ENCODE measurements at places on chromosomes 2 and 18. TPM values are rescaled to one million over a fixed set of nuclear protein-coding genes. Genes with fewer than 3 reads are reported as not detected.

GRCh38 chr2:15734674-15735483 is 143.2 kb downstream of the DDX1 start:
- DNase-seq, result no peak

DNA sequence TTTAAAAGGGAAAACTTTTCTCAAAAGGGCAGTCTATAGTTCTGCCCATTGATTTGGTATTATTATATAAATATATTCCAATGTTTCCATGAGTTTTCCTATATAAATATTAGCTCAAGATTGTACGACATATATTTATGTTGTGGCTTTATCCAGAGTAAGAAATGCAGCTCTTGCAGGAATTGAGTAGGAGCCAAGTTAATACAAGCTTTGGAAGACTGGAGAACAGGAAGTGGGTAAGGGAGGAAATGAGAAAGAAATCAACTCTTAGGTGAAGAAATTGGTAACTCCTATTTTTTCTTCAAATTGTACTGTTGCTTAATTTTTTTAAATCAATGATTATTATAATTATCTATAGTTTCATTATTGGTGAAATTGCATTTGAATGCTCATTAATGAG is 105.4 kb upstream of the FAM117B start:
- DNase-seq, result peak; percentile 26

The UGT1A3 gene
- not detected for polyA plus RNA-seq

DNA sequence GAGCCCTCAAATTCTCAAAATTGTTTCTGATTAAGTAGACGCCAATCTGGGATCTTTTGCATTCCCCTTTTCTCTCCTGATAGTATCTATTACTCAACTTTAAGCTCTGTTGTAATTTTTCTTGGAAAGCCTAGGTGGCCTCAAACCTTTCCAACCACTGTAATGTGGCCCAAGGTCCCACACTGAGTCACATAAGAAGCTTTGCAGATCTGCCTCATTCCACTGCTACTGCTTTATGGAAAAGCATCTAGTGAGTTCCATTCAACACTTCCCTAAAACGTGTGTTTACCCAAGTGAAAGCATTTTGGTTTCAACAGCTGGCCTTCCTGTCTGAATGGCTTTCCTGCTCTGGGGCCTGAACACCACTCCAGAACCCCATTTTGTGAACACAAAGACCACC is 493.6 kb upstream of the SPHKAP start:
- DNase-seq, result peak; percentile 87

- no peak for DNase-seq
Measured at GRCh38 chr2:157107460-157107859, 150.0 kb upstream of the GALNT5 start.

The GATA6 gene
- 1.5 TPM for polyA plus RNA-seq

GRCh38 chr2:232229911-232230310 is 148.6 kb upstream of the ALPP start:
- DNase-seq, result no peak

The GRP gene
- not detected for polyA plus RNA-seq

The FBXO48 gene
- polyA plus RNA-seq, result 2.0 TPM

GRCh38 chr2:238140721-238141540 is 2.5 kb downstream of the KLHL30 start:
- DNase-seq, result no peak

DNA sequence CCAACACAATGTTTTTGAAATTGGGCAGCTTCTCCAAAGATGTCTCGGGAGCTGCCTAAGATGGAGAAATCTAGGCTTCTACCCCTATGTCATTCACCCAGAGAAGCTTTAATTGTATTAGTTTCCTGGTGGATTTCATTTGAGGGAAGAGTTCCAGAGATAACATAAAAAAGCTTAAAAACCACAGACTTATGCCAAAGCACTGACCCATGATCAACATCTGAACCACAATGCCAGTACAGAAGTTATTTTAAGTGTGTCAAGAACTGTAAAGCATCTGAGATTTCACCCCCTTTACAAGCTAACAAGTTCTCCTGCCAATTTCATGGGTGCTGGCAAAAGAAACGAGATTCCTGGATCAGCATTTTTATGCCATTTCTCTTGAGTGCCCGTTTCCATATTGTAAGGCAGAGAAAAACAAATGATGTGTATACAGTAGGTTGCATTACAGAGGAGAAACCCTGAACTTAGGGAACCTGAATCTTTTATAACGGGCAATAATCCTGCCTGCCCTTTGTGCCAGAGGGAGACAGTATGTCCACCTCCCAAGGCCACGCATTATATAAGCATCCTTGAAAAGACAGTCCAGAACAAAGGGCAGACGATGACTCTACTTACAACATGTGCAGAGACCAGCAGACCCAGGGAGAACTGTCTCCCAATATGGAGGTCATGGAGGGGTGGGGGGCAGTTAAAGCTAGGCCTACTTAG is 44.1 kb downstream of the MREG start:
- DNase-seq, result no peak

Measured in muscle of back (tissue), 13 donors.